Urothelium cell line (cell line): ENCODE measurements at places on chromosomes 13 and 19.
A peak's percentile ranks its signal among the peaks of the same experiment; 100 is the strongest.

- DNase-seq = no peak
These were observed 1.6 kb downstream of the CALR start for GRCh38 chr19:12939975-12940423.

DNA sequence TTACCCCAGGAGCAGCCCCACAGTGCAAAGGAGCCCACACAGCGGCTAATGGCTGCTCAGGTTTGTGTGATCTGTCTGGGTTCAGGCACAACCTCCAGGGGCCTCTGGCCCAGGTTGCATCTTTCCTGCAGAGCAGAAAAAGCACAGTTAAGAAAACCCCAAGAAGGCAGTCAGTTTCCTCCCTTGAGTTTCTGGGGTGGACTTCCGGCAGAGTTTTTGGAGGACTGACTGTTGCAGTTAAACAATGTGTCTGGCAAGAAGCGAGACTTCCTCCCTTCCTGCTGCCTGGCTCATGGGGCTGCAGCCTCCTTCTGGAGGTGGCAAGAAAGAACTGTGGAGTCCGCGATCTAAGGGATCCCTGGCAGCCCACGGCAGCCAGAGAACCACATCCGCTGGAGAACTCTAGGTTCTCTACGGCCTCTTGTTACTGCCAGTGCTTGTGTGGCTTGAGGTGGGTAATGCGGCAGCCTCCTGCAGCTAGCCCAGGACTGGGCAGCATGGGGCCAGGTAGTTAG lies 114.4 kb downstream of the ZDHHC20 start:
- DNase-seq = no peak

GRCh38 chr19:6533000-6533328 lies 2.1 kb downstream of the TNFSF9 start:
- DNase-seq = no peak

DNA sequence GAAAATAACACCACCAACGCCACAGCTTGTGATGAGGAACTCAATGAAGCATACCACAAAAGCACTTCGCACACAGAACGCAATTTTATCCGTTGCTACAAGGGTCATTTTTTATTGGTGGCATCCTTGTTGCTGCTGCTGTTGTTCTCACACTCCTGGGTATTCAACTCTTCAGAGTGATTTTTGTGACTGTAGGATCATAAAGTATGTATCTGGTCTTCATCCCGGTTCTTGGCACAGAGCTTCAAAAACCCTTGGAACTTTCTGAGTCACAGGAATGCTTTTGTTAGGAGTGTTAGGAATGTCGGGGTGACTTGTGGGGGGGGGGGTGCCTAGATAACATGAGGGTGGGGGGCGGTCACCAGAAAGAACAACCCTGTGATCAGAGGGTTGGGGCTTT lies 108.4 kb downstream of the ZNF557 start:
- peak; percentile 16 for DNase-seq

GRCh38 chr13:66765559-66765958 lies 464.6 kb downstream of the PCDH9 start:
- no peak for DNase-seq

DNA sequence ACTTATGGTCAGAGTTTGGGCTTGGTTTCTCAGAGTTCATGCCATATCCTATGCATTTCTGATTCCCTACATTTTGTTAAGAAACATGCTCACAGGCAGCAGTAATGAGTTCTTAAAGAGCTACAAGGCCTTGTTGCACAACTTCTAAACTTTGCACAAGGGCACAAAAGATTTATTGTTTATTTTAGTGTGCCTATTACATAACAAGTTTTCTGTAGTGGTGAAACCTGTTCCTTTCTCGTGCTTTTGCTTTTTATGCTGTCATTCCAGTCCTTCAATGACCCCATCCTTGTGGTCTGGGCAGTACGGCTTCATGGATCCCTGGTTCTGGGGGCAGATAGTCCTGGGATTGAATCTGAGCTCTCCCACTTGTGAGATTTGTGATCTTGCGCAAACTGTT lies 17.8 kb downstream of the ZNF507 start:
- DNase-seq = no peak

DNA sequence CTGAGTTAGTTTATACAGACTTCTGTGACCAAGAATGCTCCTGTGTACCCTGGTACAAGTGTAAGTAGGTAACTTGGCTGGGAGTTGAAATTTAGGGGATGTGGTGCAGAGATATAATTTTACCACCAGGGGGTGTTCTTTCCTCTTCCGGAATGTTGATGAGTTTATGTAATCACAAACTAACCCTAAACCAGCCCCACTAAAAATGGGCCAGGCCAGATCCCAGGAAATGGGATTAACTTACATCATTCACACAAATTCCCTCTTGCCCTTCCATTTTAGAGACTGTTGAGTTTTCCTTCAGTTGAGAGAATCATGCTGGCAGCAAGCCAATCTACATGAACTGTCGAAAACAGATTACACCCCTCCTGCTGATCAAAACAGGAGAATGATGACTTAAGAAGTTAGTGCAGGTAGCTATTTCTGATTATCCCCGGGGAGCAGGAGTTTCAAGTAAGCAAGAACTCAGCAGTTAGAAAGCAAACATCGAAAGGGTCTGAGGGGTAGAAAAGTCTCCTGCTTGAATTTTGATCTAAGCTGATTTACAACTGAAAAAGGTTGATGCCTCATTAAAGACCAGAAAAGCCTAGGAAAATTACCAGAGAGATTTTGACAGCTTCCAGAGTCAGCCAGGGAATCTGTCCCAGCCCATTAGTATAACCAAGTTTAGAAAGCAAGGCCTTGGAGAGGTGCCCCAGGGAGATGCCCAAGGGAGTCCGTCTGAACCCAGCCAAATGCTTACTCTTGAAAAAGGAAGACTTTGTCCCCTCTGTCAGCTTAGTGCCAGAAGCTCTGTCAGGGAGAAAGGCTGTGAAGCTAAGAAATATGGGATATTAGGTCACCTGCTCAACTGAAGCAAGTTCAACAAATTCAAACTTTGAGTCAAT lies 32.3 kb upstream of the MED4 start:
- peak; percentile 57 for DNase-seq

DNA sequence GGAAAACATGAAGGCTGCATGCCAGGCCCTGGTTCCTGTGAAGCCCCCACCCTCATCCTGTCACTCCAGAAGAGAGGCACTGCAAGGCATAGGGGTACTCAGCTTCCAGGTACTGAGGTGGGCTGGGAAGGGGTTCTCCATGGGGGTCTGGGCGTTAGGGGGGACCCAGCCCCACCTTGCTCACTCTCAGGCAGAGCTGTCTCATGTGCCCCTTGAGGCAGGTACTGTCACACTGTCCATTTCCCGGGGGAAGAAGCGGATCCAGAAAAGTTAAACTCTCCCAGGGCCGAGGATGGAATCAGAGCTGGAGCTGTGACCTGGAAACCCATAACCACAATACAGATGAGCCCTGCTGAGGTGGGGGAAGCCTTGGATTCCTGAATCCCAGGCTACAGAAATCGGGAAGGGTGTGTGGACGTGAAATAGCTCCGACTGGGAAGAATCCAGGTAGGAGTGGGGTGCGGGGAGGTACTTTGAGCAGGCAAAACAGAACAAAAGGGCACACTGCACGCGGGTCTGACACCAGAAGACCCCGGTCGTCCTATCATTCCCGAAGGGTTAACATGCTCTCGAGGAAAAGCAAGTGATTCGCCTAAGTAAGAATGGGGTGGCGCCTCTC lies 540 bp upstream of the USE1 start:
- DNase-seq = no peak

- no peak for DNase-seq
These were observed 575.1 kb downstream of the SLITRK6 start for GRCh38 chr13:85223883-85224656.

DNA sequence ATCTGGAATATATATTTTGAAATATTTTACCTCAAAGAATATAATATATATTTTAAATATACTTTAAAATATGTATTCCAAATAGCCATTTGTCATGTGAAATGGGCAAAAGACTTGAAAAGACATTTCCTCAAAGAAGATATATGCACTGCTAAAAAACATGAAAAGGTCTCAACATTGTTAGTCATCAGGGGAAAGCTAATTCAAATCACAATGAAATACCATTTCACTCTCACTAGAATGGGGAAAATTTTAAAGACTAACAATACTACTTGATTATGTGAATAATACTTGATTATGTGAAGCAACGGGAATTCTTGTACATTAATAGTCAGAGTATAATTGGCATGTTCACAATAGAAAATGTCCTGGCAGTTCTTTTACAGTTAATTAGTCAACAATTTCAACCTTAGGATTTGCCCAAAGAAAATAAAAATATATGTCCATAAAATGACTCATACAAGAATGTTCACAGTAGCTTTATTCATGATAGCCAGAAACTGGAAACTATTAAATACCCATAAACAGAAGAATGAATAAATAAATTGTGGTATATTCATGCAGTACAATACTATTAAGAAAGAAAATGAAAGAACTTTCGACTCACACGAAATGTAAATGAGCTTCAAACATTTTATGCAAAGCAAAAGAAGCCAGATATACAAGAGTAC lies 6.8 kb upstream of the KBTBD6 start:
- no peak for DNase-seq

DNA sequence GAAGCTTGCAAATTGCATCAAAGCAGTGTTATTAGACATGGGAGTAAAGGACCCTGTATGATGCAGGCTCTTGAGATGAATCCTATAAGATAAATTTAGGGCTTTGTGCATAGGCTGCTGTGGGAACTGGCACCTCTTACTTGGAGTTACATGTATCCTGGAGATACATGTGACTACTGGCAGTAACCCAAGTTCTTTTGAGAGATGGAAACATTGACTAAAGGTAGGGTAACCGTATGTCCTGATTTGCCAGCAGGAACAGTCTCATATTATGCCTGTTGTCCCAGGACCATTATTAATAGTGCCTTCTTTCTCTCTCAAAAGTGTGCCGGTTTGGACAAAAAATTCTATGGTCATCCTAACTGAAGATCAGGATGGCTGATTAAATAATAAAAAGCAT lies 195.4 kb downstream of the LACC1 start:
- DNase-seq = no peak

DNA sequence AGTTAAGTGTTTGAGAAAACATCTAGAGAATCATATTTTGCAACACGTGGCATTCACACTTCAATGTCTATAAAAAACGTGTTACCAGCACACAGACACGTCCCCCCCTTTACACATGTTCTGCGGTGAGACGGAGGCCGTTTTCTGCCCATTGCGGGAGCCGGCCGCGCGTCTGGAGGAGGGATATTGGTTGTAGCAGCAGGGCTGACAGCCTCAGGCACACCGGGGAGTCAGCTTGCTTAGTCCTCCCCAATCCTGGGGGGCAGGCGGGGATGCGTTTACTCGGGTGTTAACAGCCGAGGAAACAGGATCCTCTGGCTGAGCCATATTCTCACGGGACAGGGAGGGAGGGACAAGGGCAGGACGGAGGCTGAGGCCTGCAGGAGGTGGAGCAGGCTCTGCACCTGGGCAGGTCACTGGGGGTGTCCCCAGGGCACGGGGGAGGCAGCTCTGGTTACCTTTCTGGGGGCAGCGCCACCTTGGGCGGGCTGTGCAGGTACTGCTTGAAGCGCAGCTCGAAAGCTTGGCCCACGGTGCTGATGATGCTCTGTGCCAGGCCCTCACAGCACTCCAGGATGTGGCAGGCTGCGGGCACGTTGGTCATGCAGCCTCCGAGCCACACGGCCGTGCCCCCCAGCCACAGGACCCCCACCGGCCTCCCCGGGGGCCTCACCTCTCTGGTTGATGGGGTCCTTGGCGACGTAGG lies 25.0 kb downstream of the SHC2 start:
- DNase-seq = no peak

- DNase-seq = no peak
These were observed 57.2 kb downstream of the RNF17 start for GRCh38 chr13:24821207-24821606.

DNA sequence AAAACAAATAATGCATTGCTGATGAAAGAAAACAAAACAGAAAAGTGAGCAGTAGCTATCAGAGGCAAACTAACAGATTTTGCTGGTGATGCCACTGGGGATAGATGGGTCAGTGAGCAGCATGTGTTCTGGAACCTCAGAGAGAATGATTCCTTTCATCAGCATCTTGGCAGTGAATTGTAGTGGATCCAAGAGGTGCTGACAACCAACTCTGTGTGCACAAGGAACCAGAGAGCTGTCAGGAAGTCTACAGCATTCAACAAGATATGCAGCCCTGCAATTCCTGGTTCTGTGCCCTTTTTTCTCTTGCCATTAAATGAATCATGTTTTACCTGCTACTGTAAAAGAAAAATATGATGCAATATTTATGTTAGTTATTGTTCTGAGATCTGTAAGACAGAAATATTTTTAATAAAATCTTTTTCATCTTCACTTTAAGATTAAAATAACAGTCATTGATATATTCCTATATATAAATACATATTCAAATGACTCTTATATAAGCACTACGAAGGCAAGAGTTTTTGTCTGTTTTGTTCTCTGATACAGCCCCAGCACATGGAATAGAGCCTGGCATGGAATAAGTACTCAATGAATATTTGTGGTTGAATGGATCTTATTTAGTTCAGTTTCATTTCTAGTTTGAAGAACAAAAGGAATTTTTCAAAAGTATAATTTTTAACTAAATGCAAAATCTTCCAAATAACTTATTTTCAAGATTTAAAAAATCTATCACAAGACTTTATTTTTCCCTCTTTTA lies 80.8 kb downstream of the FREM2 start:
- DNase-seq = no peak

DNA sequence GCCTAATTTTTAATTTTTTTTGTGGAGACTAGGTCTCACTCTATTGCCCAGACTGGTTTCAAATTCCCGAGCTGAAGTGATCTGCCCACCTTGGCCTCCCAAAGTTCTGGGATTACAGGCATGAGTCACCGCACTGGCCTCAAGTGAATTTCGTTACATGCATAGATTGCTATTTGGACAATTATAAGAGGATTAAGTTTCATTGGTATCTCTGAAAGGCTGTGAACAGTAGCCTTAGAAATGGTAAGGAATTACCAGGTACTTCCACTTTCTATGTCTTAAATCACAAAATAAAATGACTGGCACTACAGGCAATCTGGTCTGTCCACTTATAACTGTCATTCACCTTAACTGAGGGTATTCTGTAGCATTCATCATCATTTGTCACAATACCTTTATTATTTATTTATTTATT lies 2.9 kb upstream of the CCDC9 start:
- no peak for DNase-seq

DNA sequence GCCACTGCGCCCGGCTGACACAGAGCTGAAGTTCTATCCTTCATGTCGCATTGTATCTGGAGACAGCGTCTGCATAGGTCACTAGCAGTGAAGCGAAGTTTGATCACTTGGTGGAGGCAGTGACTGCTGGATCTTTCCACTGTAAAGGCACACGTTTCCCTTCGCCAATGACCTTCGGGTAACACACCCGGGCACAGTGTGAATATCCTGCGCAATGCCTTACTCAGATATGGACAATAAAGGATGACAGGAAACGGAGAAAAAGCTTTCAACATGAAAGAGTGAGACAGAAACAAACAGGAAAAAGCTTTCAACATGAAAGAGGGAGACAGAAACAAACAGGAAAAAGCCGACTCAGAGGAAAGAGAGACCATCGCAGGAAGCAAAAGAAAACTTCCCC lies 17.1 kb downstream of the ARL11 start:
- DNase-seq = no peak

- no peak for DNase-seq
These were observed 175.1 kb downstream of the ITGBL1 start for GRCh38 chr13:101627556-101627943.

- DNase-seq = no peak
These were observed 673.2 kb downstream of the UQCRFS1 start for GRCh38 chr19:28539759-28540158.

GRCh38 chr13:89827552-89827951 lies 1519.9 kb upstream of the MIR17HG start:
- DNase-seq = no peak
